ENCODE measurements at places on chromosomes 2 and 18. TPM values are rescaled to one million over a fixed set of nuclear protein-coding genes. Genes with fewer than 3 reads are reported as not detected.

Gene PFN4
- total RNA-seq, result 0.24 TPM

Gene CFAP221
- total RNA-seq, result 8.1 TPM

Gene GALNT13
- 21.0 TPM for total RNA-seq

Gene IL18RAP
- 0.80 TPM for total RNA-seq

Gene TUBA4B
- 0.13 TPM for total RNA-seq

Gene POLR1A
- total RNA-seq, result 19.0 TPM

Gene COL5A2
- 344 TPM for total RNA-seq

Gene MC4R
- not detected for total RNA-seq

Gene FKBP7
- 44.9 TPM for total RNA-seq

Gene EFHD1
- total RNA-seq, result 4.2 TPM

Gene CCDC141
- total RNA-seq, result 5.0 TPM

Gene ABHD1
- 0.03 TPM for total RNA-seq

Gene KCNE4
- 54.6 TPM for total RNA-seq

Gene COA5
- total RNA-seq, result 50.7 TPM

Gene INHA
- 3.3 TPM for total RNA-seq

Gene UGT1A7
- 0.07 TPM for total RNA-seq

Gene ZBTB7C
- 1.0 TPM for total RNA-seq

Gene GAD1
- 0.50 TPM for total RNA-seq

Gene CCDC102B
- total RNA-seq, result 3.7 TPM

Gene ALLC
- not detected for total RNA-seq

Gene ASPRV1
- 0.73 TPM for total RNA-seq

Gene LINC00305
- 0.32 TPM for total RNA-seq

Gene NFATC1
- total RNA-seq, result 4.2 TPM

Gene GALR1
- 0.36 TPM for total RNA-seq

Gene ANKRD44
- total RNA-seq, result 5.9 TPM

Gene TMEM150A
- total RNA-seq, result 25.7 TPM

Gene RAB11FIP5
- 34.7 TPM for total RNA-seq

Gene GAL3ST2
- total RNA-seq, result 0.20 TPM

Gene KCNJ3
- total RNA-seq, result 3.0 TPM

Gene MC2R
- total RNA-seq, result not detected

Gene TCF4
- 65.2 TPM for total RNA-seq

Gene DPP4
- total RNA-seq, result 256 TPM

Gene PMAIP1
- total RNA-seq, result 7.7 TPM

Gene RAMP1
- total RNA-seq, result 134 TPM

Gene UNC80
- total RNA-seq, result 0.03 TPM

Gene SLC35F6
- total RNA-seq, result 30.2 TPM

Gene TEX44
- total RNA-seq, result not detected

Gene GALNT1
- 231 TPM for total RNA-seq

Gene ACAA2
- 174 TPM for total RNA-seq

Gene WNT10A
- 2.3 TPM for total RNA-seq

Gene SERPINB10
- total RNA-seq, result 0.93 TPM

Gene TMBIM1
- 167 TPM for total RNA-seq

Gene ARHGEF33
- 0.27 TPM for total RNA-seq

Gene DSC3
- 39.7 TPM for total RNA-seq

Gene RRM2
- total RNA-seq, result 20.0 TPM

Gene AQP12A
- total RNA-seq, result not detected

Gene KCNK3
- total RNA-seq, result 10.5 TPM

Gene MAP3K20
- 24.0 TPM for total RNA-seq

Gene AGAP1
- 20.0 TPM for total RNA-seq

All from hepatocyte (in vitro differentiated cells).